Endothelial cell (in vitro differentiated cells): ENCODE measurements at places on chromosomes 7 and 10.

- no peak for DNase-seq
These were observed 47.3 kb upstream of the MAGI2 start for GRCh38 chr7:79500759-79501158.

- no peak for DNase-seq
These were observed 139.5 kb upstream of the PRKCQ start for GRCh38 chr10:6719561-6719960.

DNA sequence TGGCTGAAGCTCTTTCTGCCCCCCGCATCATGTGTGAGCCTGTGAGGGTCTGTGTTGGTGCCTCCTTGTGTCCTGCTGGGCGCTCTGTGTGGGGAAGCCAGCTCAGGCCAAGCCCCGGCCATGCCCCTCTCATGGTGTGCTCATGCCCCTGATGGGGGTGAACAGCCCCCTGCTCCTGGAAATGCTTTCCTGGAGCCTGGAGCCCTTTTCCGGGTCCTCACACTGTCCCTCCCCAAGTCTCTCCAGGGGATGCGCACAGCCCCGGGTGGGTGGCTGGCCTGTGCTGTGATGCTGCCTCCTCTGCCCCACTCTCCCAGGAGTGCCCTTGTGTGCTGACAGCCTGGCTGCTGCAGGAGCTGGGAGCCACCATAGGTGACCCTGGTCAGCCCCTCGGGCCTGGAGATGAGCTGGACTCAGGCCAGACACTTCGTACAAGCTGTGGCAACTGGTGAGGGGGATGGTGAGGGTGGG lies 20.8 kb upstream of the ZNF862 start:
- DNase-seq, result no peak

GRCh38 chr7:98836811-98837629 lies 32.8 kb downstream of the TMEM130 start:
- peak; percentile 61 for DNase-seq

DNA sequence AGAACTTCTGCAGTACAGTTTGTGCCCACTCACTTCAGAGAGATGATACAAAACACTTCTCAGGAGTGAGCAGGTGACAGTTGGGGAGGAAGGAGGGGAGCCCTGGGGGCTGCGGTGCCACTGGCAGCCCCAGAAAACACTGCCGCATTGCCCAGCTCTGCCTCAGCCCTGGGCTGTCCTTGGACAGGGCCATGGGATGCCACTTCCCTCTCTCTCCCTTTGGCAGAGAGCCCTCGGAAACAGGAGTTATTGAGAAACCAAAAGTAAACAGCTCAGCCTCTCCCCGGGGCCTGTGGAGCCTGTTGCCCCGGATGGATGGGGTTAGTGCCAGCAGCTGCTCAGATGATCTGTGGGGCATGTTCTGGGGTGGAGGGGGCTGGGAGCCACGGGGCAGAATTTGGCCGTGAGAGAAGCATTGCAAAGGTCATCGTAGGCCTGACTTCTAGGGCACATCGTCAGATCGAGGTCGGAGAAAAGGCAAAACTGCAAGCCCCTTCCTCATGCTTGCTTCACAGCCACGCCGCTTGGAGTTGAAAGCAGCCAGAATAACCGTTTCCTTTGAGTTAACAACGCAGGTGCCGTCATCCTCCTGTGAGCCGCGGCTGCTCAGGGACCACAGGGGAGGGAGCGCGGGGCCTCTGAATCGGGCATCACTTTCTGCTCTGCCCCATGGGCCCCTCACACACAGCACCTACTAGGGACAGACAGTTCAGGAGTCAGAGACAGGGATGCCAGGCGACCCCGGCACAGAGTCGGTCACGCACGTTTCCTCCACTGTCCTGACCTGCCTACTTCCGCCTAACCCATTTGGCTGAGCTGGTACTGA lies 256.4 kb downstream of the CAMK1D start:
- no peak for DNase-seq

DNA sequence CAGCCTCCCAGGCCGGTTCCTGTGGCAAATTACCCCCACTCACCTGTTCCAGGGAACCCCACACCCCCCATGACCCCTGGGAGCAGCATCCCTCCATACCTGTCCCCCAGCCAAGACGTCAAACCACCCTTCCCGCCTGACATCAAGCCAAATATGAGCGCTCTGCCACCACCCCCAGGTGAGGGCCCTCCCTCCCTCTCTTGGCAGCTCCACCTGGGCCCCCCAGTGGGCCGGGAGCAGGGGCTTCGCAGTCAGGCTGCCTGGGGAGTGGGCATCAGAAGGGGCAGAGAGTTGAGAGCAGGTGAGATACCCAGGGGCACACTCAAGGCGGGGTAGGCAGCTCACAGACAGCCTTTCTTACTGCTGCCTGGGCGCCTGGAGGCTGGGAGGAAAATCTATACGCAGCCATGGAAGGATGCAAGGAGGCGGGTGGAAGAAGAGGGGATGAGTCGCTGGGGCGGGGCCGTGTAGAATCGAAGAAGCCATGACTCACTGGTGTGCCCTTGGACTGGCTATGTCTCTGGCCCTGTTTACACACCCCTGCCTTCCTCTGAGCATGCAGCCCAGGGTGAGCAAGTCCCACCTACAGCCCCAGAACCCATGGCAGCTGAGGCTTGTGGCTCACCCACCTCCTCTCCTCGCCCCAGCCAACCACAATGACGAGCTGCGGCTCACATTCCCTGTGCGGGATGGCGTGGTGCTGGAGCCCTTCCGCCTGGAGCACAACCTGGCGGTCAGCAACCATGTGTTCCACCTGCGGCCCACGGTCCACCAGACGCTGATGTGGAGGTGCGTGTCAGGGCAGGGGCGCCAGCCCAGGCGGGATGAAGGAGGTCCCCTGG lies 48.6 kb upstream of the PPIF start:
- no peak for DNase-seq

GRCh38 chr10:78010278-78010677 lies 19.0 kb downstream of the POLR3A start:
- DNase-seq, result no peak

DNA sequence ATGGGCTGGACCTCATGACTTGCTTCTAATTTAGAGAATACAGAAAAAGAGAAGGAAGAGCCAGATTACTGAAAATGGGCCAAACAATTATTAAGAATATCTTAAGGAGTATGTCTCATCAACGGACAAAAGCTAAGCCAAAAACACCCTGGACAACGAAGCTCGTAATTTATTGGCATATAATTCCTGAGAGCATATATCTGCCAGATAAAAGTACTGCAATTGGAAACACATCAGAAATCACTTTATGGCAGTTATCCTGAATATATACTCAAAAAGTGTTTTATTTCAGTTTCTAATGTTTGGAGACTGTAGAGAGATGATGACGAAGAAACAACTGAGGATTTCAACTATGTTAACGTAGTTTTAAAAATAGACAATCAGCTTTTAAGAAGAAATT lies 211.8 kb downstream of the CSTF2T start:
- no peak for DNase-seq

DNA sequence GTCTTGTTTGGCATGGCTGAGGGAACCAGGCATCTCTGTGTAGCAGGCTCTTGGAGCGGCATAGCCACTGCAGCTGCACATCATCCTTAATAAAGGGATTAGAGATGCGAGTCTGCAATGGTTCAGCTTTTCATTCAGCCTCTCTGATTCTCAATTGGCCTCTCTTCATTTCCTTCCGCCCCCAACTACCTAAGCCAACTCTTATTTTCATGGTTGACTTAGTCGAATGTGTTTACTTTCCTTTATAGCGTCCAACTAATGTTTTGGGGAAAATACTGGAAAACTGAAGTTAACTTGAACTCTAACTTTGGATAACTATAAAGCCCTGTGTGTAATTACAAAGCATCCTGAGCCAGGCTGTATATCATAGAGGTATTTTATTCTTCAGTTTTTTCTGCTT lies 202.2 kb upstream of the KIAA1217 start:
- DNase-seq, result no peak

GRCh38 chr10:62582804-62583208 lies 208.6 kb downstream of the ZNF365 start:
- DNase-seq, result no peak

DNA sequence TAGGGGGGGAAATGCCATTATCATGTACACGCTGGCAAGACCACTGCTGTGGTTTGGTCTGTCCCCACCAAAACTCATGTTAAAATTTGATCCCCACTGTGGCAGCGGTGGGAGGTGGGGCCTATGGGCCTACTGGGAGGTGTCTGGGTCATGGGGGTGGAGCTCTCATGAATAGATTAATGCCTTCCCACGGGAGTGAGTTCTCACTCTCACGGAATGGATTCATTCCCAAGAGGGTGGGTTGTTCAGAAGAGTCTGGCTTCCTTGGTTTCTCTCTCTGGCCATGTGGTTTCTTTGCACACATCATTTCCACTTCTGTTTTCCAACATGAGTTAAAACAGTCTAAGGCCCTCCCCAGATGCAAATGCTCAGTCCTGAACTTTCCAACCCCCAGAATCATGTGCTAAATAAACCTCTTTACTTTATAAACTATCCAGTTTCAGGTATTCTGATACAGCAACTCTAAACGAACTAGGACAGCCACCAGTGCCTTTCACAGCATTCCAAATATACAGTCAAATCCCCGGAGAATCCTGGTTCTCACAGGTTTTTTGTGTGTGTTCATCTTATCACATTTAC lies 44.3 kb downstream of the SMURF1 start:
- no peak for DNase-seq

GRCh38 chr10:119177708-119178371 lies 772 bp downstream of the PRDX3 start:
- DNase-seq, result no peak

DNA sequence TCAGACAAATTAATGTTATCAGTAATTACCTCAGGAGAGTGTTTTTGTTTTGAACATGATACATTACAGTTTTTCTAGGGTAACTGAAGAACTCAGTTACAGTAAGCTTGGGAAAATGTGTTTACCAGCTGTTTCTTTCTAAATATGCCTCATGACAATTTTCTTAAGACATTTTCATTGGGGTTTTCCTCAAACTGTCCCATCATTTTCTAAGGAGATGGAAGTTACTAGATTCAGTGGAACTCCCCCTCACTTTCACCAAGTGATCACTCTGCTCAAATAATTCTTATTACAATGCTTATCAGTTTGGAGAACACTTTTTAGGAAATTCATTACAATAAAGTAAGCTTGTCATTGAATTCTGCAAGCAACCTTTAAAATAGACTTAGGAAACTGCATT lies 6.4 kb upstream of the SPAG6 start:
- no peak for DNase-seq

- DNase-seq, result no peak
These were observed 37.8 kb upstream of the WAC start for GRCh38 chr10:28495084-28495483.

GRCh38 chr7:19620470-19620869 lies 88.4 kb downstream of the POLR1F start:
- DNase-seq, result no peak

GRCh38 chr10:8840356-8840755 lies 785.9 kb downstream of the GATA3 start:
- no peak for DNase-seq

GRCh38 chr10:58773341-58773740 lies 260.7 kb downstream of the BICC1 start:
- DNase-seq, result no peak

DNA sequence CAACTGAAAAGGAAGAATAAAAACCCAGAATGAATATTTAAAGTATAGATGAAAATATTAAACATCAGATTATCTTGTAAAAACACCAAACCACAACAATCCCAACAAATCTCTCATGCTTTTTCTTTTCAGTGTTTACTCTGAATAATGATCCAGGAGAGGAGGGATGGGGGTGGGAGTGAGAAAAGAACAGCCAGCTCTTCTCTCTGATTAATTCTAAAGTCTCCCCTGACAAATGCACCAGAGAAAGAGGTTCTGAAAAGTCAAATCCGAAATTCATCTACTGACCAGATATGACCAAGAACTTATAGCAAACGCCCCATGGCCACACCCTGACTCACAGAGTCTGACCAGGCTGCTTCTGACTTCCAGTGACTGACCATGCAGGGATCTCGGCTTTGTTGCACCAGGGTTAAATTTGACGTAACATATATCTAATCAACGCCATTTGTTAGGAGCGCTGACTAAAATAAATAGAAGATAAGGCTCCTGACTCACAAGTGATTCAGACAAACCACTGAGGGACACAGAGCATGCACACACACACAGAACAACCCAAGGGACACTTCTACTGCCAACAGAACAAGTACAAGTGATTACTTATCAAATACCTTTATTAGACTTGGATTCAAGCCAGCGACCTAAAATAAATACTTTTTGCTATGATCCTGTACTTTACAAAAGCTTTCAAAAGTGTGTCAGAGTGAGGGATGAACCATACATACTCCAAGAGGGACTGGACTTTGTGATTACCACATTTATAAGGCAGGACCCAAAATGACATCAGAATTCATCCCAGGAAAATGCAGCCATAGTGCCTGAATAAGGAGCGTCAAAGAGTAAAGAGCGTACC lies 9.3 kb upstream of the SPOCK2 start:
- DNase-seq, result no peak

- DNase-seq, result no peak
These were observed 236.7 kb upstream of the KLF14 start for GRCh38 chr7:130970696-130971095.

DNA sequence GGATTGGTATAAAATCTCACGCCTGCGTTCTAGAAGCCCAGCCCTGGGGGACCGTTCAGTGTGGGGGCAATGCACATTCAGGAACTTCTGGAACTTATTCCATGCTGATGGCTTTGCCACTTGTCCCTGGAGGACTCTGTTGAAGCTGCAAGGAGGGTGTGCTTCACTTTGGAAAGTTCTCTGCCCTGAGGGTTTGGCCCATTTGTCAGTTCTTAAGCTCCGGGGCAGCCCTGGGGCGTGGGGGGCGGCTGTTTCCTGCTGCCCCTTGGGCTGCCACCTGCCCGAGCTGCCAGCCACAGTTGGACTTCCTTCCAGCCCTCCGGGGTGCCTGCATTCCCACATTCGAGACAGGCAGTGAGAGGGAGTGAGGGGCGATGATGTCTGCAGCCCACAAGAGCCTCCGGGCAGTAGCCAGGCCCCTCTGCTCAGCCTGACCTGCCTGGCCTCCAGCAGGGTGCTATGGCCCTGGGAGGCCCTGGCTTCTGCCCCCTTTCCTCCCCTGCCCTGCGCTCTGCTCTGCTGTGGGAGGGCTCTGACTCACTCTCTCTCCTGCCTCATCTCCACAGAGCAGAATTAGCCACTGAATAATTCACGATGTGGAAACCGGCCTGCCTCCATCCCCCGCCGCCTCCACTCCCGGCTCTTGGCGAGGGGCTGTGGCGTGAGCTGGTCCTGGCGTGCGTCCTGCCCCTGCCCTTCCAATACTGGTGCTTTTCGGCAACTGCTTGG lies 1.9 kb downstream of the TTYH3 start:
- no peak for DNase-seq

DNA sequence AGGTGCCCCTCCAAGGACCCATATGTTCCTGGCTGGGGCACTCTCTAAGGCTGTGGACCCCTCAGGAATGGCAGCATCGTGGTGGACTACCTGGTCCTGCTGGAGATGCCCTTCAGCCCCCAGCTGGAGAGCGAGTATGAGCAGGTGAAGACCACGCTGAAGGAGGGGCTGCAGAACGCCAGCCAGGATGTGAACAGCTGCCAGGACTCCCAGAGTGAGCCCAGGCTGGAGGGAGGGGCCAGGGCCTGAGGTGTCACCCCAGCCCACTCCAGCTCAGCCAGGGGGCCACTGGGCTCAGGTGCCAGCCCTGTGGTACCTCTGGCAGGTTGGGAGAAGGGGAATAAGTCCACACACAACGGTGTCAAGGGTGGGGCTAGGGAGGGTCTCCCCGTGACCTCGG lies 4.7 kb upstream of the MUC12 start:
- no peak for DNase-seq
